ENCODE measurements at places on chromosomes 7 and 10. TPM values are rescaled to one million over a fixed set of nuclear protein-coding genes. Genes with fewer than 3 reads are reported as not detected.

The CDHR1 gene
- not detected for total RNA-seq

The NUTM2E gene
- total RNA-seq = 0.48 TPM

The ANKRD61 gene
- not detected for total RNA-seq

The SUN3 gene
- total RNA-seq = not detected

The ELFN1 gene
- total RNA-seq = 6.0 TPM

The IFIT1 gene
- total RNA-seq = 22.5 TPM

- DNase-seq = no peak
These were observed 98.7 kb downstream of the SVOPL start for GRCh38 chr7:138602451-138602850.

GRCh38 chr10:105834261-105835059 is 1193.4 kb downstream of the SORCS3 start:
- no peak for DNase-seq

GRCh38 chr10:75552171-75552570 is 120.7 kb downstream of the LRMDA start:
- DNase-seq = no peak

GRCh38 chr10:43197834-43198681 is 59.8 kb downstream of the CSGALNACT2 start:
- DNase-seq = peak; percentile 6

DNA sequence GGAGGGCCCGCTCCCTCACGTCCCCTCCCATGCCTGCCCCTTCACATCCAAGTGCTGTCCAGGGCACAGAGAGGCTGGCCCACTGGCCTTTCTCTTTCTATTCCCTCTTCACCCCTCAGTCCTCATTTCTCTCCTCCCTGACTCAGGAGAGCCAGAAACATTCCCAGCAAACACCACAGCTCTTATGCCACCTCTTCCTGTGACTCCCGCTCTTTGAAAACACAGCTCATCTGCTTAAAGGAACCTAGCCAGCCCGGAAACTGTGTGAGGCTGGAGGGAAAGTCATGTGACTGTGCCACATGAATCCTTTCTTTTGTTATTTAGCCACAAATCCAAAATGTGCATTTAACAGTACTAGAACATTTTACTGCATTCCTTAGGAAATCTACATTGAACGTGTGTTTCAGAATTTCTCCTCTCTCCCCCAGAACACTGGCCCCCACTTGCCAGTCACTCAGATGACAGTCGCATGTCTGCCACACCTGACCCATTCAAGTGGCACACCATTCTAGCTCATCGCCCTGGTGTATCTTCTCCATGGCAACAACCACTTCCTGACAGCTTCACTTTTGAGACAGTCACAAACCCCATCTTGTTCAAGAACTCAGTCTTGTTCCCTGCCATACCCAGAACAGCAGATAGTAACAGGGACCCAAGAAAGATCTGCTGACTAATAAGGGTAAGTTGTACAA is 42.8 kb downstream of the GRB10 start:
- DNase-seq = no peak

DNA sequence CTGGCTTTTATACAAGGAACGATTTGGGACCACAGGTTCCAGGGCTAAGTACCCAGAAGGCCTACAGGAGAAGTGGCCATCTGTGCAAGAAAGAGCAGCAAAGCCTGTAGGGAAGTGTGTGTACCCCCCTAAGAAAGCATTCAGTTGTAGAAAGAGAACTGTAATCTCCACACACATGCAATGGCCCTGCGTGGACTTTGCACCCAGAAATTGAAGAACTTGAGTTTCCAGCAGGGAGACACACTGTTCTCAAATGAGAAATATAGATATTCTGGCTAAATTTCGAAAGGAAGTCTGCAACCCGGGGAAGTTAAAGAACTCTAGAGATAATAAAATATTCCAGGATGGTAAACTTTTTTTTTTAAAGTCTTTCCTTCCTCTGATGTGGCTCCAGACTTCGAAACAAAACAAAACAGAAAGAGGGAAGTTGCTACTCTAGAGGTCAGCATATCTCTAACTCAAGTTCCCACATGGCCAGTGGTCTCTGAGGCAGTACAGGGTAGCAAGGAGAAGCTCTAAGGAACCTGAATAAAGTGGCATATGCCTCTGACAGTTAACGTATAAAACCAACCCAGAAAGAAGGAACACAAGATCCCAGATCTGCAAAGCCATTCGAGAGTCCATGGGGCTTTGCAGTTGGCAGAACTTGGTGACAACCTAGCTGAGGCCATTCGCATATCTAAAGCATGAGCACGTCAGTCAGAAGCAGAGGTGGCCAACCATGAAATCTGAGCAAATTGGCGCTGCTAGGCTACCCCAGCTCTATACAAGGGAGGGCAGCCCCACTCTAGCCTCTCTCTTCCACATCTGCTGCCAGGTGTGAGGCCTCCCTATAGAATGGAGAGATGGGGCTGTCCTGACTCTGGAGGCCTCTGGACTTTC is 56.6 kb downstream of the ELMO1 start:
- no peak for DNase-seq

DNA sequence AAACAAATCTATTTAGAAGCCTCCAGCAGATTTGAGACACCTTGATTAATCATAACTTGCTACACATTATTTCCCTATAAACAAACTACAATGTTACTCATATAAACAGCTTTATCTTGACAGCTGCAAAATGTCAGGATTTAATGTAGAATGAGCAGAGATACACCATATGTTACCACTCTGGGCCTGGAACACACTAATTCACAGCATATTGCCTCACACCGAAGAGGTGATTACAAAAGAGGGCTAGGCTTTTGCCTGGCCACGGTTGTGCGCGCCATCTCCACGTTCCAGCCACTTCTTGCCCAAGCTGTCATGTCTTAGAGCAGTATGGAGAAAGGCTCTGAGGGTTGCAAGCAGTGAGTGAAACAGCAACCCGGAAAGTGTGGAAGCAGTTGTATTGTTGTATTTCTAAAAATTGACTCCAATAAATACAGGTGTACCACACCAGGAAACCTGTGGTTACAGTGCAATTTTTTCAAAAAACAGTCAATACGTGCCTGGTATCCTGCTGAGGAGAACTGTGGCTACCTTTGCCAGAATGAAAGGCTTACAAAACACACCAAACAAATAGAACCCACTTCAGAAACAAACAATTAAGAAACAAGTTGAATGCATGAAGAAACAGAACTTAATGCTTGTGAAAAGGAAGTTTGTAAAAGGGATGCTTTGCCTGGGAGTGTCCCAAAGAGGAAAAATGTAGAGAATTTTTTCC is 498.1 kb downstream of the PLXNA4 start:
- peak; percentile 56 for DNase-seq

GRCh38 chr7:73519867-73520672 is 2.0 kb downstream of the BAZ1B start:
- DNase-seq = no peak

GRCh38 chr10:44890696-44891563 is 20.2 kb upstream of the TMEM72 start:
- no peak for DNase-seq

All from uterus (tissue), 4 donors.